ENCODE measurements at places on chromosomes 7 and 10.

- no peak for DNase-seq
These were observed 117.7 kb upstream of the GJD4 start for GRCh38 chr10:35487336-35488034.

GRCh38 chr7:517774-518629 lies 1.6 kb downstream of the PDGFA start:
- DNase-seq, result no peak

DNA sequence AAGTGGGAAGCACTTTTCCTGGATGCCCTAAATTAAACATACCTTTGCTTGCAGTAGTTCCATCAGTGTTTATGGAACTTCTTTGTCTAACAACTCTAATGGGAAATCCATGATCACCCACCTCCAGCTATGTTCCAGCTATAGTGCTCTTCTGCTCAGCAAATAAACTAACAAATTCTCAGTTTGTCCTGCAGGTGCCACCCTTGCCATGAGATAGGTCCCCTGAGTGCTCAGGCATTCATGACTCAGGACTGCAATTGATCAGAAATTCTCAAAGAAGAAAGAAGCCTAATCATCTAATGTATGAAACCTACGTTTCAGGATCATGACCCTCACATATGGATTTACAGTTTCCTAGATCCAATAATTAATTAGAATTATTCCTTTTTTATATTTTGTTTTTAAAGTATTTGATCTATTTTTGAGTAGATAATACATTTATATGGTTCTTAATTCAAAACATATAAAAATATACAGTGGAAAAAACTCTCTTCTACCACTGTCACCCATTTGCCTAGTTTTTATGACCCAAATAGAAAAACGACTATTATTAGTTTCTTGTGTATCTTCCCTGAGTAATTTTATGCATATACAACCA lies 48.7 kb upstream of the DYNC1I1 start:
- no peak for DNase-seq

DNA sequence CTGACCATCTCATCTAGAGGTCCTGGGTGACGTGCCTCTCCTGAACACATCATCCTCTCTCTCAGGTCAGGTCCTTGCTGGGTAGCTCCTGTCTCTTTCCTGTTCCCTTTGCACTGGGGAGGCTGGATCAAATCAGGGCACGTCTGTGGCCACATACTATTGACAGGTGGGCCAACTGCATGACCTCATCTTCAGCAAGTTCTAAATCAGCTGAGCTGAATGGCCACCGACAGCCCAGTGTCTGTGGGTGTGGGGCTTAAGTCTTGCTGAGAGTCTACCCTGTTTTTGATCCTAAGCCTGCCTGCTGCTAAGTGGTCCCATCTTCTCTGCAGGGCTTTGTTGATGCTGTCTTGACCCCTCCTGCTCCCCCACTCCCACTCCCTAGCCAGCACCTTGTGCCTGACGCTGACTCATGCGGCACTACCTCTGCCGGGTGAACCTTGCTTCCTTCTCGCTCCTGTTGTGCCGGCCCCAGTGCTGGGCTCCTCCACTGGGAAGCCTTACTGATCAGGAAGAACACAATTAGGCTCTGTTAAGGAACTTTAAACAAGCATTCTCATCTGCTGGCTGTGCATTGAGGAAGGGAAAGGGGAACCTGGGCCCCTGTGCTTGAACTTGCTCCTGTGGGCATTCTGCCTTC lies 440.4 kb downstream of the PLXNA4 start:
- no peak for DNase-seq

GRCh38 chr7:92557808-92558362 lies 29.3 kb downstream of the RBM48 start:
- DNase-seq, result no peak

GRCh38 chr7:903921-904755 lies 27.8 kb downstream of the GET4 start:
- no peak for DNase-seq

- DNase-seq, result no peak
These were observed 32.1 kb downstream of the KMT2C start for GRCh38 chr7:152403726-152404125.

DNA sequence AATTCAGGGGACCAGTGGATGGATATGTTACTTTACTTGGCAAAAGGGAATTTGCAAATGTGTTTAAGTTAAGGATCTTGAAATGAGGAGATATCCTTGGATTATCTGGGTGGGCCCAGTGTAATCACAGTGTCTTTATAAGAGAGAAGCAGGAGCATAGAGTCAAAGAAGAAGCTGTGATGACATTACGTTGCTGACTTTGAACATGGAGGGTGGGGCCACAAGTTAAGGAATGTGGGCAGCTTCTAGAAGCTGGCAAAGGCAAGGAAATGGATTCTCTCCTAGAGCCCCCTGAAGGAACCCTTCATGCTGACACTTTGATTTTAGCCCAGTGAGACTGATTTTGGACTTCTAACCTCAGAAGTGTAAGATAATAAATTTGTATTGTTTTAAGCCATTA lies 21.8 kb upstream of the SLC26A3 start:
- no peak for DNase-seq

DNA sequence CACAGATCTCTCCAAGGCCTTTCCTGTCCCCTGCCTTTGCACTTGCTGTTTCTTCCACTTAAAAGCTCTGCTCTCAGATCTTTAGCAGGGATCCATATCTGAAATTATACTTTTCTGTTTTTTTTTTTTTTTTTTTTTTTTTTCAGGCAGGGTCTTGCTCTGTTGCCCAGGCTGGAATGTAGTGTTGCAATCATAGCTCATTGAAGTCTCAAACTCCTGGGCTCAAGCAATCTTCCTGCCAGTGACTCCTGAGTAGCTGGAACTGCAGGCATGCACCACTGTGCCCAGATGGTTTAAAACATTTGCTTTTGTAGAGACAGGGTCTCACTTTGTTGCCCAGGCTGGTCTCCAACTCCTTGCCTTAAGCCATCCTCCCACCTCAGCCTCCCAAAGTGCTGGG lies 5.0 kb upstream of the TSPAN15 start:
- DNase-seq, result no peak

DNA sequence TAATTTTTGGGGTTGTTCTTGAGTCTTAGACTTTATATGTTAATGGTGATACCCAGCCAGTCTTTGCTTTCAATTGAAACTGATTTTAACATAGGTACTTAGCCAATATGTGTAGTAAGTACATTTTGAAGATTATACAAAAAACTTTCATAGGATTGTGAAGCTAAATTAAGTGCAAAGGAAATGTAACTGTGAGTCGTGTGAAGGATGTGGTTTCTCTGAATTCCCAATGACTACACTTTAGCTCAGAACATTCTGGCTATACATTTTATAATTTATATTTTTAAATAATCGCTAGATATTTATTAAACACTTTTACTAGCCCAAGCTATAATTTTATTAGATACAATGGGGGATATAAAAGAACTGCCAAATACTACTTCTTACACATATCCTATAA lies 359.3 kb downstream of the PCLO start:
- no peak for DNase-seq

- no peak for DNase-seq
These were observed 38.5 kb upstream of the ABCA13 start for GRCh38 chr7:48132792-48133191.

DNA sequence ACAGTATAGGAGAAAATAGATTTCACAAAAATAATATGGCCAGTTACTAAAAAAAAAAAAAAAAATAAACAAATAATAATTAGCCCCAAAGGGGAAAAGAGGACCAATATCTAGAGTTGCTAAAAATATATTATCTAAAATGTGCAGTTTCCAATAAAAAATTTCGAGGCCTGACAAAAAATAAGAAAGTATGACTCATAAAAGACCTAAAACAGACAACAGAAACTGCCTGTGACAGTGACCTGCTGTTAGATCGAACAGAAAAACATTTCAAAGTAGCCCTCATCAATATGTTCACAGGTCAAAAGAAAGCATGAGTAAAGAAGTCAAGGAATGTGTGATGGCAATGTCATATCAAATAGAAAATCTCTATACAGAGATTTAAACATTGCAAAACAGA lies 11.8 kb upstream of the TSPAN12 start:
- no peak for DNase-seq

- DNase-seq, result no peak
These were observed 29.8 kb downstream of the DIP2C start for GRCh38 chr10:659688-660141.

- DNase-seq, result no peak
These were observed 21.8 kb upstream of the SH2D4B start for GRCh38 chr10:80515941-80516340.

- no peak for DNase-seq
These were observed 2.0 kb downstream of the FLNC start for GRCh38 chr7:128831994-128832879.

- DNase-seq, result no peak
These were observed 199.5 kb downstream of the REEP3 start for GRCh38 chr10:63720676-63721075.

GRCh38 chr10:42795701-42796100 lies 13.1 kb downstream of the BMS1 start:
- no peak for DNase-seq

GRCh38 chr10:95561864-95562177 lies 650 bp upstream of the SORBS1 start:
- no peak for DNase-seq

DNA sequence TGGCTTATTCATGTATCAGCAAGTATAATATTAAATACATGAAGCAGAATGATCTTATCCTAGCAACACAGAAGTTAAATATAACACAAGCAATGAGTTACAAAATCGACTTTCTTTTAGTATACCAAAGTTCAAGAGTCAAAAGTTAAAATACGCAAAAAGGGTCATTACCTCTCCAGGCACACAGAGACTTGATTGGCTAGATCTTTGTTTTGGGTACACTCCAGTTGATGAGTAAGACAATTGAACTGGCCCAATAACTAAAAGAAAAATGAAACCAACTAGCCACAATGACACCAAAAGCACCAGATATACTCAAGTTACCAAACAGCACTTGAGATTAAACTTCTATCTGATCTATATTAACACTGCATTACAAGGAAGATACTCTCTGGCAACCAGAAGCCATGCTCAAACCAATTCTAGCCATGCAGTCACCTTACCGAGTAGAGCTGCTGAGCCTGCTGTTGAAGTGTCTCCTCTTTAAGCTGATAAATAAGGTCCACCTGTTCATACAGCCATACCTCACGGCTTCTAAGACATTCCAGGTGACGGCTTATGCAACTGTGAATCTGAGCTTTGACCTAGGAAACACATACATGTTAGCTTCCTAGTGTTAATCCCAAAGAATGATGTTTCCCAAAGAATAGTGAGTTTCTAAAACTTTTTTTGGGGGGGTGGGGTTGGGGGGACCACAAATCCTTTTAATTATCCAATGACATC lies 15.6 kb downstream of the NCOA4 start:
- DNase-seq, result no peak

- no peak for DNase-seq
These were observed 326.3 kb downstream of the ABCA13 start for GRCh38 chr7:48497521-48497920.

DNA sequence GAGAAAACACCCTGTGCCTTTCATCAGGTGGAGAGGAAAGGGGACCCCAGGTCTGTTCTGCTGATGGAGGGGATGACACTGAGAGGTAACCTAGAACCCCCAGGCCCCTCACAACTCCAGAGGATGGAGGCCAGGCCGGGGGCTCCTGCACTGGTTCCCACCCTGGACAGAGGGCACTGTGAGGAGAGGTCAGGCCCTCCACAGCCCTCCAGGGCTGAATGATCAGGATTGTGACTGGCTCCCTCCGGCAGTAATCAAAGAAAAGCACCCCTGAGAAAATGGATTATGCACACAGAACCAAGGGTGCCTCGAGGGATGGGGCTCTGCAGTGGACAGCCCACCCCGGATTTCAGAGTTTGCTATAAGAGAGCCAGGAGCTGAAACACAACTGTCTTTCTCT lies 502.8 kb downstream of the TCERG1L start:
- no peak for DNase-seq

GRCh38 chr7:100122568-100122967 lies 3.1 kb downstream of the CNPY4 start:
- DNase-seq, result no peak

- no peak for DNase-seq
These were observed 17.8 kb downstream of the NPSR1 start for GRCh38 chr7:34675749-34676374.

GRCh38 chr7:69934144-69934903 lies 336.0 kb downstream of the AUTS2 start:
- DNase-seq, result no peak

- DNase-seq, result no peak
These were observed 20.0 kb downstream of the GUSB start for GRCh38 chr7:65962033-65962432.

GRCh38 chr7:33534833-33535232 lies 370.5 kb upstream of the BMPER start:
- DNase-seq, result no peak

- DNase-seq, result no peak
These were observed 863 bp downstream of the CCNY start for GRCh38 chr10:35336921-35337823.

DNA sequence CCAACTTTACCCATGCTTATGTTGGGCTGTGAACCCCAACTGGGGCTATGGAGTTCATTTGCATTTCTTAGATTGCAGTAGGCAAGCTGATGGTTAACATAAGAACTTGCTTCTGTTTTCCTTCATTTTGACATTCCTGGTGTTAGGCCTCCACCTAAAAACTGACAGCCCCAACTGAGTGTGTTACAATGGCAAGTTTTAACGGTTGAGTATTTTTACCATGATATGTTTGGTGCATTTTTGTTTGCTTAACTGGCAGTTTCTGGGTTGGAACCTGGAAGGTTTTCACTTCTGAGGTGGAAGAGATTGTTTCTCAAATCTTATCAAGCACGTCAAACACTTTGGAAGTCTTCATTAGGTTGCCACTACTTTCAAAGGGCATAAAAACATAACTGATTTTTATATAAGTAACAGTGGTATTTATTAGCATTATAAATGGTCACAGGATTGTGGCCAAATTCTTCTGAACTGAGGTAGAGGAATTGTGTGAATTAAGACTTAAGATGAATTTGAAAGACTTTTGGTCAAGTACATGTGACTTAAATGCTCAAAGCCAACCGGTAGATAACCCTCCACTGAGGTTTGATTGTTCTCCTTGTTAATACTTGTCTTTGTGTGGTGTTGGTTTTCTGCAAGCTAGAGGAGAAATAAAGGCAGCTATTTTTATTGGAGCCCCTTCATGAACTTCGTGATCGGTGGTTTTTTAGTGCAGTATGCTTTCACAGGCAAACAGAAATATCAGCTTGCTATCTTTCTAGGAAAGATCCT lies 2.8 kb downstream of the BMI1 start:
- DNase-seq, result no peak

DNA sequence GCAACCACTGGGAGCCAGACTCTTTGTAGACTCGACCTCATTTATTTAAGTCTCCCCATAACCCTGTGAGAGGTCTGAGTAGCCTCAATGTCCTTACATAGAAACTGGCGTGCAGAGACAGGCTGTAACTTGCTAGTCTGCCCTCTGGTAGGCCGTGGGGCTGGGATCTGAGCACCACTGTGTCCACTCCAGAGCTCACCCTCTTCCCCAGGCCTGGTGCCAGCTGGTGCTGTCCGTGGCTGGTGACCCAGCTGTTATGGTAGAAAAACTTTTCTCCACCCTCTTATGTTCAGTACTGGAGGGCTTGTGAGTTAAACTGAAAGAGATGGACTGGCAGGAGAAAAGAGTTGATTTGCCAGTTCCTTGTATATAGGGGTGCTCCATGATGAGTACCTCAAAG lies 41.9 kb downstream of the ADAMTS14 start:
- DNase-seq, result no peak

Data from stimulated activated CD8-positive, alpha-beta memory T cell treated with anti-CD3 and anti-CD28 coated beads, Interleukin-2, amount 100 ng/mL, for 1 hour (primary cell).